ENCODE measurements at places on chromosomes 2 and 18.
A peak's percentile ranks its signal among the peaks of the same experiment; 100 is the strongest.

DNA sequence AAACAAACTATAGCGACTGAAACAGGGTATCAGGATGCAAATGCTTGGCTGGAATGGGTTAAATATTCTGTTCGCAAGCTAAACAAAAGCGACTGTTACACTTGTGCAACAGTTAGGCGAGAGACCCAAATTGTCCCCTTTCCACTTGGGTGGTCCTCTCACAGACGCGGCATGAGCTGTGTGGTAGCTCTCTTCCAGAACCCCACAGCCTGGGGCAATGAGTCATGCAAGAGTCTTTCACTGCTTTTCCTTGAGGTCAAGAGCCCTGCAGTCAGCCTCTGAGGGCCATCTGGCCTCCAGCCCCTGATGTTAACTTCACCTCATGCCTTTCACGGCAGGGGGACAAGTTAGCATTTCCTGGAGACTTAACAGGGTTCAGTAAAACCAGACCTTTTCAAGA, 25.7 kb downstream of the SULT1C4 start:
- DNase-seq: no peak

DNA sequence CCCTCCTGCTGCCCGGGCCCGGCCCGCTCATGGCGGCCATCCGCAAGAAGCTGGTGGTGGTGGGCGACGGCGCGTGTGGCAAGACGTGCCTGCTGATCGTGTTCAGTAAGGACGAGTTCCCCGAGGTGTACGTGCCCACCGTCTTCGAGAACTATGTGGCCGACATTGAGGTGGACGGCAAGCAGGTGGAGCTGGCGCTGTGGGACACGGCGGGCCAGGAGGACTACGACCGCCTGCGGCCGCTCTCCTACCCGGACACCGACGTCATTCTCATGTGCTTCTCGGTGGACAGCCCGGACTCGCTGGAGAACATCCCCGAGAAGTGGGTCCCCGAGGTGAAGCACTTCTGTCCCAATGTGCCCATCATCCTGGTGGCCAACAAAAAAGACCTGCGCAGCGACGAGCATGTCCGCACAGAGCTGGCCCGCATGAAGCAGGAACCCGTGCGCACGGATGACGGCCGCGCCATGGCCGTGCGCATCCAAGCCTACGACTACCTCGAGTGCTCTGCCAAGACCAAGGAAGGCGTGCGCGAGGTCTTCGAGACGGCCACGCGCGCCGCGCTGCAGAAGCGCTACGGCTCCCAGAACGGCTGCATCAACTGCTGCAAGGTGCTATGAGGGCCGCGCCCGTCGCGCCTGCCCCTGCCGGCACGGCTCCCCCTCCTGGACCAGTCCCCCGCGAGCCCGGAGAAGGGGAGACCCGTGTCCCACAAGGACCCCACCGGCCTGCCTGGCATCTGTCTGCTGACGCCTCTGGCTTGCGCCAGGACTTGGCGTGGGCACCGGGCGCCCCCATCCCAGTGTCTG, 767 bp downstream of the RHOB start:
- no peak for DNase-seq

- DNase-seq: no peak
Observed at GRCh38 chr2:30869988-30870387, 62.7 kb upstream of the CAPN13 start.

GRCh38 chr2:216107760-216108159, 1.4 kb upstream of the XRCC5 start:
- no peak for DNase-seq

GRCh38 chr2:60523963-60524362, 29.5 kb downstream of the BCL11A start:
- DNase-seq: no peak

DNA sequence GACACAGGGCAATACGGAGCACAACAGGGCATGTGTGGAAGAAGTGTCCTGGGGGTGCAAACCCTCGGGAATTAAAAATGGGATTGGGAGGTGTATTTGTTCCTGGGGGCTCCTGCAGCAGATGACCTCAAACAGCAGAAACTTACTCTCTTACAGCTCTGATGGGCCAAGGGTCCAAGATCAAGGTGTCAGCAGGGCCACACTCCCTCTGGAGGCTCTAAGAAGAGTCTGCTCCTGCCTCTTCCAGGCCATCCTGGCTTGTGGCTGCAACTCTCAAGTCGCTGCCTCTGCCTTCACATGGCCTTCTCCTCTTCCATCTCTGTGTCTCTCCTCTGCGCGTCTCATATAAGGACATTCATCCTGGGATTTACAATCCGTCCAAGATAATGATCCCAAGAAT, 12.4 kb upstream of the SPATA3 start:
- DNase-seq: no peak

DNA sequence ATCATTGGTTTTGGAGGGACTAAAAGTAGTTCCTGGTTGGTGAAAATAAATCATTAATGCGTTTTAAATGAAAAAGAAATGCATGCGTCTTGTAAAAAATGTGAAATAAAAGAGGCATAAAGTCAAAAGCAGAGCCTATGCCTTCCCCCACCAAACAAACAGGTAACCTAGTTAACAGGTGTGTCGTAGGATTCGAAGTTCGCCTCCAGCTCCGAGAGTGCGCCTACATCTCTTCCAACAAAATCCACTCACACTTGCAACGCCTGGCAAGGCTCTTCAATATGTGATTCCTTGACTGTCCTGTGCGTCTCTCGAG, 677 bp upstream of the SMAD4 start:
- no peak for DNase-seq

DNA sequence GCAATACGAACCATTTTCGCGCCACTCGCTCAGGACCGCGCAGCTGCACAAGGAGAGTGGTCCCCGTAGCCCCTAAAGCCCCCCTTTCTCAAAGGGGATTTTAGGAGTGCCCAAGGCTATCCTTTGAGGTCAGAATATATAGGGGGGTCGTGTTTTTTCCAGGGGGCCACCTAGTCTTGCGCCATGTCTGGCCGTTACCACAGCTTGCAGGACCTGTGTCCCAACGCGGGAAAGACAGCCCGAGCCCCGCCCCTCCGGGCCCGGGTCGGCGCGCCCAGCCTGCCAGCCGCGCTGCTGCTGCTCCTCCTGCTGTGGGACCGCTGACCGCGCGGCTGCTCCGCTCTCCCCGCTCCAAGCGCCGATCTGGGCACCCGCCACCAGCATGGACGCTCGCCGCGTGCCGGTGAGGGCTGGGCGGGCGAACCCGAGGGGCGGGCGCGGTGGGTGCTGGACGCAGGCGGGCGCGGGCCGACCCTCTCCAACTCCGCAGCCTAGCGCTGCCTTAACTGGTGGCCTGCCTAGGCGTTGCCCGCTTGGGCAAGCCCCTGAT, at the start of gene CDCA7:
TSS of gene CDCA7 (plus strand) at position 291 of the 550 bp plus-strand sequence. CDS start at position 383, 92 bp downstream.
- peak; percentile 60 for DNase-seq

DNA sequence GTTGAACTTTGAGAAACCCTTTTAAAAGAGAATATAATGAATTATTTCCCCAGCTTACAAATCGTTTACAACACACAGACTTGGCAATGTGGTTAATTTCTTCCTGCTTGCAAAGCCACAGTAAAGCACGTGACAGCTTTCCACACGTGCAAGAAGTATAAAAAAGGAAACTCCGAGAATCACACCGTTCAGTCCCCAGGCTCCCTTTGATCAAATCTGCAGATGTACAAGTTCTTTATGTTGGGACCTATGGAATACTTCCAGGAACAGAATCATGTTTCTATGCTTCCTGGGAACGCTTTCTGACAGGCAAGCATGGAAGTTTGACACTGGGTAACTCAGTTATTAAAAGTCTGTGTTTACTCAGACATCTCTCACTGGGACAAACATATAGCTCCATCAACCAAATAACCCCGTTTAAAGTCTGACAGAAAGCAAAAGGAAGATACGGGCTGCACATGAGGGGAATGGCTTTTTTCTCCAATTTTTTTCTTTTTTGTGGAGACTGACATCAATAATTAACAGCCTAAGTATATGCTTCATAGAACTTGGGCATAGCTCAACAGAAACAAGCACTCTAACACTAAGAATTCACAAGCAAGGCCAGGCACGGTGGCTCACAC, 134.8 kb downstream of the EIPR1 start:
- DNase-seq: no peak

DNA sequence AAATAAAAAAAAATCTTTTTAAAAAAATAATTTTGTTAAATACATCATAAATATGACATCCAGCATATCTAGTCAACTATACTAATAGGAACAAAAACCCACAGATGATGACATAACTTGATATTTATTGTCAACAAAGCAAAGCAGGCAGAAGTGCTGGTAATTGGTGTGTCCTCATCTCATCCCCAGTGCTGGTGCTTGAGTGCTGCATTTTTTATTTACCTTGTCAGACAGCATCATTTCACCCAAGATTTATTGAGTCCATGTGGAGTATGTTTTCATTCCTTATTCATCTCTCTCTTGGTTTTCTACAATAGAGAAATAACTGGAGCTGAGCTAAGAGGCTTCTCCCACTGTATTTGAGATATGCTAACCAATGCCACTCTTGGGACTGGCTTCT, 191.6 kb upstream of the SLC14A2 start:
- DNase-seq: peak; percentile 58
